ENCODE measurements at places on chromosomes 4 and X.

DNA sequence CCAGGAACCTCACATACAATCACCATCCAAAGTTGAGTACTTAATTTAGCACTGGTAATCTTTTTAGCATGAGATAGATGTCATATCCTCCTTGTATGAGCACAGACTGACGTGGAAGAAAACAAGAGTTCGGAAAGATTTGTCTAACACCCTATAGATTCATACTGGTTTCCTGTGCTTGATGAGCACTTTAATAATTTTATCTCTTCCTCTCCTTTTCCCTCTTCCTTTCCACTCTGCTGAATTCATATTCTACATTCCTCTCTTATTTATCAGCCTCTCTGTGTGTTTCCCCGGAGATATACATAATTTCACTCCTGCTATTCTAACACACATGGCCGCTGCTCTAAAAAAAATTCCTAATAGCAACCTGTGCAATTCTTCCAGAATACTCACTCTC, 273.9 kb downstream of the AFF2 start:
- DNase-seq: no peak

GRCh38 chrX:18146954-18147353, 73.7 kb downstream of the BEND2 start:
- no peak for DNase-seq

- no peak for DNase-seq
Measured at GRCh38 chr4:5932035-5932568, 39.2 kb upstream of the CRMP1 start.

DNA sequence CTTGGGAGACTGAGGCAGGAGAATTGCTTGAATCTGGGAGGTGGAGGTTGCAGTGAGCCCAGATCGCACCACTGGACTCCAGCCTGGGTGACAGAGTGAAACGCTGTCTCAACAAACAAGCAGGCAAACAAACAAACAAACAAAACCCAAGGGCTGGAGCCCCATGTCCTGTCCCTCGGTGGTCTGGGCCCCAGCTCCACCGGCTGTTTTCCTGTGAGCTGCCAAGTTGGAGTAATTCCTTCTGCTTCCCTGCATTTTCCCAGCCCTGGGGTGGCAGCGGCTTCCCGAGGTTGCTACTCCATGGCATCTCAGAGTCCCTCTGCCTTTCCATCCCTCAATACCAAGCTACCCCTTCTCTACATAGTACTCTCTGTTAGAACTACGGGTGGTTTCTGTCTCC, 43.2 kb downstream of the RGS12 start:
- no peak for DNase-seq

- DNase-seq: no peak
Measured at GRCh38 chr4:45985038-45985437, 138.8 kb downstream of the GABRG1 start.

- no peak for DNase-seq
Measured at GRCh38 chr4:112842513-112842912, 205.6 kb downstream of the LARP7 start.

DNA sequence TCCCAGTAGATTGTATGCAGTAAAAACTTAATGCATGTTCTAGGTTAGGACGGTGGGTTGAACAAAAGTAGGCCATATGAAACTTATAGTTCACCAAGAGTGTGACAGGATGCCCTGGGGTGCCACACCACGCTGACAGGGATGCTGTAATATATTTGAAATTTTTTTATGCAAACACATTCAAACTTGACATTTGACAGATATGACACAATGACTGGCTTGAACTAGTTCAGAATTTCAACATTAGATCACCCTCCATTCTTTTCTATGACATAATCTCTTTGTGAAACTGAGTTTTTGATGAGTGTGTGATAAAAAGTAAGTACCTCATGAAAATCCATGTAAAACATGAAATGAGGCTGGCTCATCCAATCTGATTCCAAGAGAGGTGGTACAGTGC, 198.4 kb downstream of the PALLD start:
- no peak for DNase-seq

- no peak for DNase-seq
Measured at GRCh38 chrX:53383376-53384076, 38.9 kb downstream of the SMC1A start.

DNA sequence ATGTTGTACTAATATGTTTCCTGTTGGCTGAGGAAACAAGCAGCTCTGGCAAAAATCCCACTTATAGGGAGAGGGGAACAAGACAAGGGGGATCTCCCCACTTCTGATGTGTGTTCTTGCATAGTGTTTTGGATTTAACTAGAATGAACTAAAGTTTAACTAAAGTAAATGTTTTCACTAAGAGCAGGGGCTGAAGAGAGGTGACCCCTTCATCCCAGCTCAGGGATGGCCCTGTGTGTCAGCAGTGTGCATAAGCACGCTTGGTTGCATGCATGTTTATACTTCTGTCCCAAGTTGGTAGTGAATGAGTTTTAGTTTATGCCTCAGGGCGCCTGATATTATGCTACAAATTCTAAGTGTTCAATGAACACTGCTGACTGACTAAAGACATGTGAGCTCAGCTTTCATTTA, 169.4 kb downstream of the MGST2 start:
- DNase-seq: no peak

DNA sequence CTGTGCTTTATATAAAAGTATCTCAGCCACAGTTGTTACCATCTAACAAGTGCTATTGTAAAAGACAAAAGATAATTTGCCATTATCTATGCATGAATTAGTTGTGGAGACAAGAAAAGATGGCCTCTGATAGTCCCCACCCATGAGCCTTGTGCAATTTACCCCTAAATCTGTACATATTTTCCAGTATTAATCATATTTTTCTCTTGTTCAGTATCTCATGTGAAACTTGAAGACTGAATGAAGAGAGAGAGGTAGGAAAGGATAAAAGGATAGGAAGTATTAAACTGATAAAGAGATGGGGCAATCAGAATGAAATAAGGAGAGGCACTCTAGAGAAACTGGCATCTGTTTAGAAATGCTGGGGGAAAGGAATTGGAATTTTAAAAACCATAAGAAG, 3.7 kb downstream of the MYOZ2 start:
- DNase-seq: no peak

DNA sequence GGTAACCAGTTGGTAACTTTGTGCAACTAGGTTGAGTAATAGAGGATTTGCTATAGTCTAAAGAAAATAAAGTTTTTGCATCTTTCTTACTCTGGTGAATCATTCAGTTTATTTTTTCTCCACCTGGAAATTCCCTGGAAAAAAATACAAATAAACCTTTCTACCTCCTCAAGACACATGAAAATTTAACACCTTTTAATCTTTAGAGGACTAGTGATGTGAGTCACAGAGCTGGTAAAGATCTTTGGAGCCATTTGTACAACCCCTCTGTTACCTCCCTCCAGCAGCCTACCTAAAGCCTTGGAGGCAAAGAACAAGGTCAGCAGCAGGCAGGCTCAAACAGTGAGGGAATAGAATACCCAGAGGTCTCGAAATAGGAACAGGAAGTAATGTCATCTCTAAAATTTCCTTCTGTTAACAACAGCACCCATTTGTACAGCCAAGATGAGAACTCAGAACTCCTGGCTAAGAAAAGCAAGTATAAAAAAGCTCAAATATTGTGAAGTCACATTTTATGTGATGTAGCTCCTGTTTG, 10.2 kb upstream of the MAOB start:
- DNase-seq: no peak

DNA sequence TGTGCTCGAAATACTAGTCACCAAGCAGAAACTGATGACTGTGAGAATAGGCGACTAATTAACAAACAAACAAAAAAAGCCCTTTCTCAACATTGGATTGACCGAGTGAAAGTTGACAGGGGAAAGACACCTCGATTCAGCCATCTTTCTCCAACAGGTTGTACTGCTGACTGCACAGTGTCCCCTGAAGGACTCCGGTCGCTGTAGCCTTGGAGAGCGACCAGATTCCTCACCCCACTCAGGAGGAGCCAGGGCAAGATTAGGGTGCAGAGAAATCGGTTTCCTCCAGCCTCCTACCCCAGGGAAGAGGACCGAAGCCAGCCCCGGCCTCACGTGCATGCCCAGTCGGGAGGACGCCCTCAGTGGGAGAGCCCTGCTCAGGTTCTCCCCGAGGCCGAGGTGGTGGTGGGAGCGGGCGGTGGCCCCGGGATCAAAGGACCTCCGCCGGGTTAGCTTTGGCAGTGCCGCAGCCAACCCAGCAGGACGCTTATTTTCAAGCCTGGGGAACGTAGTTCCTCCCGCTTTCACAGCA, 1.1 kb upstream of the RAP1GDS1 start:
- peak; percentile 5 for DNase-seq

- DNase-seq: no peak
Measured at GRCh38 chr4:147829401-147830101, 97.7 kb downstream of the ARHGAP10 start.

DNA sequence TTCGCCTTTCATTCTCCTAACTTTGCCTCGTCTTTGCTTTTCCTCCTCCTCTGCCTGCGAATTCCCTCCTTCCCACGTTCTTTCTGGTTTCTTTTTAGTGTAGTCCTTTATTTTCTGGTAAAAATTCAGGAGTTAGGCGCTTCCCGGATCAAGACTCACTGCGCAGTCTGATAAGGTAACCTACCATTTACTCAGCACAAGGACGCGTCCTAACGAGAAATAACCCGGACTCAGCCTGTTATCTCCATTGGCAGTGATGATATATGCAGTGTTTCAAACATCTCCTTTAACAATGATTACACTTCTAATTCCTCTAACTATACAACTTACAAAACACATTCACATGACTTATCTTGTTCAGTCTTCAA, 357 bp upstream of the ETNPPL start:
- DNase-seq: no peak

GRCh38 chrX:119481323-119481801, 13.1 kb downstream of the SLC25A5 start:
- DNase-seq: no peak

DNA sequence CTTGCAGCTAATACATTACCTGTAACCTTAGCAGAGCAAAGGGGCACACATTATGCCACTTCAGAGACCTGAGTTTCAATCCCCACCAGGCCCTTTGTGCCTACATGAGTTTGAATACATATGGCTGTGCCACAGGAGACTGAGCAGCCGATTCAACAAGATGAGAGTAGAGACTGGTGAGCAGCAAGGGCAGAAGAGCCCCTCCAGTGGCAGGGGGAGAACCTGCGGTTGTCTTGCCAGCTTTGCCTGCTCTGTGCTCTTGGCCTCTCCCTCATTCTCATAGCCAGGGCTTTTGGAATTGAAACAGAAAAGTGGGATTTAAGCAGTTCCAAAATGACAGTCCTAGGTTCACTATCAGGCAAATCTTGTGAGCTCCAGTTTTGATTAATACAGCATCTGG, 52.3 kb upstream of the CLNK start:
- no peak for DNase-seq

DNA sequence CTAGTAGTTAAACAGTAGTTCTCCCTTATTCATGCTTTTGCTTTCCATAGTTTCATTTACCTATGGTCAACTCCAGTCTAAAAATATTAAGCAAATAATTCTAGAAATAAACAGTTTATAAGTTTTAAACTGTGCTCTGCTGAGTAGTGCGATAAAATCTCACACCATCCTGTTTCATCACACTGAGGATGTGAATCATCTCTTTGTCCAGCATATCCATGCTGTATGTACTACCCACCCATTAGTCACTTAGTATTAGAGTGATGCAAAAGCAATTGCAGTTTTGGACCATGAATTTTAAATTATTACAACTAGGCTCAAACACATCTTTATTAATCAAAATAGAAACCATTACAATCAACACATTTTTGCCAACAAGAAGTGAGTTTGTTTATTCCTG, 187.4 kb downstream of the TEX13C start:
- no peak for DNase-seq

- DNase-seq: no peak
Measured at GRCh38 chr4:66629927-66630326, 915.4 kb downstream of the CENPC start.

DNA sequence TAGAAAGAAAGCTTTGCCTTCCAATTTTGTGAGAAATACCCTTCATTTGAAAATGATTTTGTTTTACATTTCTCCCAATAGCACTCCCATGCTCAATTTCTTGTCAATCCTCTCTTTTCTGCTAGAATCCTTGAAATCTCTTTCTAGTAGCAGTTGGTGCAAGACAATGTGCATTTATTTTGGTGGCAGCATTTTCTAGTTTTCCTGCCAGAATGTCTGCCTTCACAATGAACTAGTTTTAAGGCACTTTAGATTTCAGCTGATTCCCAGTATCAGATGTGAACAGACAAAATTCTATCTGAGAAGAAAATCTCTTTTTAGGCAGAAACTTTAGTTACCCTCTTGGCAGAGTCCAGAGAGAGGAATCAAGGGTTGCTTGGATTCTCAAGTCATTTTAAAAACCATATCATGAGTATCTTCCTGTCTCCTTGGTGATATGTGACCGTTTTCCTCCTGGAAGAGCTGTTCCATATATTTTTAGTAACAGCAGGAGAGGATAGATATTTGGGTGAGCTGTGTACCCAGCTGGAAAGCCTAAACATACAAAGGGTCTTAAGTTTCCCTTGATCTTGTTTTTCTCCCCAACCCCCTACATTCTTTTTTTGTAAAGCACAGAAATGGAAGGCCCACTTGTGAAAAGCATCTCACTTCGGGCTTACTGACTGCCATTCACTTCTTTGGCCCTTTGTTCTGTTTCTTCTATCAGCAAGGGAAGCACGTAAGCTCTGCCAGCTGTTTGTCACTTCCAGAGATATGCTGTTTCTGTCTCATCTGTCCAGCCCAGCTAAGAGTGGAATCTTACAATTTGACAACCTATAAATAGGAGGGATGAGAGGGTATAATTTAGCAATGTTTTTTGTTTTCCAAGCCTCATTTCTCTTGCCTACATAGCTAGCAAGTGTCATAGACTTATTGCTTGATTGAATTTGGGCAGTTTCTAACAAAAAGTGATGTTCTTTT, 38.7 kb downstream of the TSPAN7 start:
- DNase-seq: no peak

GRCh38 chrX:30888526-30889146, 418 bp downstream of the TAB3 start:
- no peak for DNase-seq

DNA sequence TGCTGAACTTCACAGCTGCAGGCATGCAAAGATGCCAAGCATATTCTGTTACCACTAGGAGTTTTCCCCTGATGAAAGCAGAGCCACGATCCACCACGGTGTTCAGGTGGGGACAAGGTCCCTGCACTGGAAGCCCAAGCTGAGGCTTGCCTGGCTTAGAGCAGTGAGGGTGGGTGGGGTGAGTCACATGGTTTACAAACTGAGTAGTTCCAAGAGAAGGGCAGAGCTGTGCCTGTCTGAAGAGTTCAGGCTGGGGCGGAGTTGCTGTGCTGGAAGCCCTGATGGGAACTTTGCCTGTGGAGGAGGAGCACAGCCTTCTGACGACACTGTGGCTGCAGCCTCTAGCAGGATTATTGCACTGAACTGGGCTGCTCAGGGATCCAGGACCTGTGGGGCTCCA, 45.5 kb downstream of the FAM9B start:
- no peak for DNase-seq

GRCh38 chr4:27604692-27605091, 744.1 kb downstream of the STIM2 start:
- DNase-seq: no peak

Measured in GM18507 (cell line).